GM03348 (cell line): ENCODE measurements at places on chromosomes 4 and X.

- no peak for DNase-seq
Observed at GRCh38 chrX:47358387-47359065, 11.9 kb upstream of the ZNF157 start.

DNA sequence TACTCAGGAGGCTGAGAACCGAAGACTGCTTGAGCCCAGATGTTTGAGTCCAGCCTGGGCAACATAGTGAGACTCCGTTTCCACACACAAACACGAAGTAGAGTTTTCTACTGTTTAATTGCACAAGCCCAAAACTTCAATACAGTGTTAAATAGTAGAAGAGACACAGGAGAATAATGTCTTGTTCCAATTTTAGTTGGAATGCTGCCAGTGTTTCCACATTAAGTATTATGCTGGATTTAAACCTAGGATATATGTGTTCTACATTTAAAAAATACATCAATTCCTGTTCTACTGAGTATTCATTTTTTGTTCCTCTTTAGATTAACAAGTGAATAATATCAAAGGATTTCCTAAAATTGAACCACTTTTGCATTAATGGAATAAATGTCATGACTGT, 91.3 kb downstream of the LCORL start:
- no peak for DNase-seq

- no peak for DNase-seq
Observed at GRCh38 chr4:35942092-35942491, 302.2 kb downstream of the ARAP2 start.

DNA sequence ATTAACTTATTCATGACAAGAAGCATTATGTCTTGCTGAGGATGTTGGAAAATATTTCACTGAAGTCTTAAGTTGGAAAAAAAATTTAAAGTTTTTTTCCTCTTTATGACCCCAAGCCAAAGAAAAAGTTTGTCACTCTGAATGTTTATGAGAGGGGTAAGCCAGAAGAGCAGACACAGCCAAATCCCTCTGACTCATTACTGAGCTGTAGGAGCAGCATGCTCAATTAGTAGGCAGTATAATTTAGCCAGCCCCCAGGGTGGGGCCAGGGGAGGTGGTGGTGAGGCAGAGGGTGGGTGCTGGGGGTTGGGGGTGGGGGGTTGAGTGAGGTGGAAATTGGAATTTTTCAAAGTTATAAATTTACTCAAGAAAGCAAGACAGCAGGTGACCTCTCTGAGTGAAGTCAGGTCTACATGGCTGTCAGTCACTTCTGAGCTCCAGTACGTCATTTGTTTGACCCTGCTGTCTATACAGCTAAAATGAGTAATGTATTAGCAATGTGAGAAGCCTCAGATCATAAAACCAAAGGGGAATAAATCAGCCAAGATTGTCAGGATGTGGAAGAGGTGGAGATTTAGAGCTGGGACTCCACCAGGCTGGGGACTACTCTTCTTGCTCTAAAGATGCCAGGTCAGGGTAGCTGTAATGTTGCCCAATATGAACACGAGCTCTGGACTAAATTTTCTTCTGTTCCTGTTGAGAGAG, 98.8 kb upstream of the NDP start:
- peak; percentile 33 for DNase-seq

- DNase-seq: peak; percentile 54
Observed at GRCh38 chrX:41085878-41086626, 807 bp downstream of the USP9X start.

GRCh38 chrX:109347632-109348031, 134.3 kb downstream of the GUCY2F start:
- DNase-seq: peak; percentile 1

DNA sequence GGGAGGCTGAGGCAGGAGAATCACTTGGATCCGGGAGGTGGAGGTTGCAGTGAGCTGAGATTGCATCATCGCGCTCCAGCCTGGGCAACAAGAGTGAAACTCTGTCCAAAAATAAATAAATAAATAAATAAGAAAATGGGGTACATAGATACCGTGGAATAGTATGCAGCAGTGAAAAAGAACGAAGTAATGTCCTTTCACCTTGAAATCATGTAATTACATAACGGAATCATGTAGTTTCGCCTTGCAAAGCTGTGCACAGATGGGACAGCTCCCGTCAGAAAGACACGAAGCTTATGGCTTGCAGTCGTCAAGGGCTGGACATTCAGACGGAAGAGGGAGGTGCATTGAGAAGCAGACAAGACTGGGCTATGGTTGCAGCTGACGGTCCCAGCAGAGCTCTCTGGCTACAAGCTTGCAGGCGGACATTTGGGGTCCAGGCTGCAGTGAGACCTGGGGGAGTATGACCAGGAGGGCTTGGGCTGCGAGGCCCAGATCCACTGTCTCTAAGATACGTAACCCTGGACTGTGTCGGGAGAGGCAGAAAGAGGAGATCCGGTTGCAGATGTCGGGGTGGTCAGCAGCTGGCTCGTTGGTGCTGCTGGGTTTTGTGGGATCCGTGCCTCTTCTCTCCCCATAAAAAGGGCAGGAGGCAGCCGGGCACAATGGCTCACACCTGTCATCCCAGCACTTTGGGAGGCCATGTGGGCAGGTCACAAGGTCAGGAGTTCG, 6.2 kb upstream of the P2RY8 start:
- no peak for DNase-seq

GRCh38 chr4:18559492-18559891, 537.9 kb upstream of the LCORL start:
- no peak for DNase-seq

GRCh38 chrX:1452516-1453394, at the start of gene ASMTL:
TSS of gene ASMTL (minus strand) at chrX:1452909. CDS start at chrX:1452840, 69 bp downstream.
- peak; percentile 97 for DNase-seq
